ENCODE measurements at places on chromosomes 2 and 18. TPM values are rescaled to one million over a fixed set of nuclear protein-coding genes. Genes with fewer than 3 reads are reported as not detected.

DNA sequence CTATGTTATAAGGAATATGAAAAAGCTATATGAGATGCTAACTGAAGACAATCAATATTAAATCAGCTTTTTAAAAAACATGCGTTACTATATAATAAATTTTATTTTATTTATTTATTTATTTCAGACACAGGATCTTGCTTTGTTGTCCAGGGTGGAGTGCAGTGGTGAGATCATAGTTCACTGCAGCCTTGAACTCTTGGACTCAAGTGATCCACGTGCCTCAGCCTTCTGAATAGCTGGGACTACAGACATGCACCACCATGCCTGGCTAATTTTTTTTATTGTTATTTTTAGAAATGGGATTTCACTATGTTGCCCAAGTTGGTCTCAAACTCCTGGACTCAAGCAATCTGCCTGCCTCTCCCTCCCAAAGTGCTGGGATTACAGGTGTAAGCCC is 89.4 kb downstream of the MYOM1 start:
- DNase-seq = no peak

DNA sequence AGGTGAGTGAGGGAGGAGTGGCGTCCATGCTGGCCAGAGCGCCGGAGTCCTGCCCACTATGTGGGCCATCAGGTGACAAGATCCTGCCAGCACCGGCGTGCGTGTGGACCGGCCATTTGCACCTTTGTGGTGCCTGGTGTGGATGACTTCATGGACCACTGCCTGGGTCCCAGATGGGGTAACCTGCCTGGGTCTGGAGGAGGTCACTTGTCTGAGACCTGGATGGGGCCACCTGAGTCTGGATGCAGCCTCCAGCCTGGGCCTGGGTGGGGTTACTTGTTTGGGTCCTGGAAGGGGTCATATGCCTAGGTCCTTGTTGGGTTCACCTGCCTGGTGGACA is 299.6 kb downstream of the NDUFA10 start:
- DNase-seq = peak; percentile 42

DNA sequence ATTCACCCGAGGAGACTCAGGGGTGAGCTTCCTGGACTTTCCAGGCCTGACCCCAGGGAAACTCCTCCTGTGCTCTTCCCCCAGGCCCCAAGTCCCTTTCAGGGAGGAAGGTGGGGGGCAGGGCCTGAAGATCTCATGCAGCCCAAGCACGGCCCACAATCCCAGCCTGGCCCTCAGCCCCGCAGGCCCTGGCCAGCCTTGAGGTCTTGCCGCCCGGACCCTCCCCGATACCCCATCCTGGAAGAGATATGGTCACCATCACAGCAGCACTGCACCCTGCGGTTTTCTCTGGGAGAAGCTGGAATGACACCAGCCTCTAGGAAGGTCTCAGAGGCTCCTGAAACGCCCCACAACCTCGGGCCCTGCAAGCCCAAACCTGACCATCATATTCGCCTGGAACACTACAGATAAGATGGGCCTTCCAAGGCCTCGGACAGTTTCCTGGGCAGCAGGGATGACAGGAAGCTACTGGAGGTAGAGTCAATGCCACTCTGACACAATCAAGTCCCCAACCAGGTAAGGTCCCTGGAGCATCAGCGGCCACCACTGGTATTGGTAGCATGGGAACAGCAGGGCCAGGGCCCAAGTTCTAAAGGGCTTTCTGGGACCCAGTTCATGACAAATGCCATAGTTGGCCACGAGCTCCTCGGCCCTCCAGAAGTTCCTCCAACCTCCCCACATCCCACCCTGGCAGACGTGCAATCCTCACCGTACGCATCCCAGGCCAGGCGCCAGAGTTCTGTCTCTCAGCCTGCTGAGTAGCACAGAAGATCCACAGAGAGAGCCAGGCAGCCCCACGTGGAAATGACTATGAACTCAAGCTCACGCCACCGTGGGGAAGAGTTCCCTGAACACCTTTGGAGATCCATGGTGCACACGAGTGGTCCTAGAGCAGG is 8.6 kb downstream of the SDC1 start:
- DNase-seq = no peak

GRCh38 chr2:233566141-233566956 is at the start of gene USP40:
USP40 (minus strand) TSS chr2:233566782; CDS start chr2:233565554, 1,228 bp downstream.
- DNase-seq = peak; percentile 92

DNA sequence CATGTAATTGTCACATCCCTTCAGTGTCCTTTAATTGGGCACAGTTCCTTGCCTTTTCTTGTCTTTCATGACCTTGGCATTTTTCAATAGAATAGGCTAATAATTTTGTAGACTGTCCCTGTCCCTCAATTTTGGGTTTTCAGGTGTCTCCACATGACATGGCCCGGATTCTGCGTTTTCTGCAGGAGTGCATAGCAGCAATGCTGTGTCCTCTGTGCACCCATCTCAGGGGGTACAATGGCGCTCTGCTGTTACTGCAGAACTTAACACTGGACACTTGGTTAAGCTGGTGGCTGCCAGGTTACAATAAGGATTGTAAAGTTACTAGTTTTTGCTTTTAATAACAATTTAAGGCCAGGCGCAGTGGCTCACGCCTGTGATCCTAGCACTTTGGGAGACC is 51.3 kb downstream of the INPP5D start:
- DNase-seq = no peak

LRRTM1 gene
- total RNA-seq = not detected

GAREM1 gene
- 10.3 TPM for total RNA-seq

CIB4 gene
- not detected for total RNA-seq

FSIP2 gene
- total RNA-seq = 0.27 TPM

Measured in lower lobe of right lung (tissue), 2 donors.